ENCODE measurements at places on chromosomes 2 and 18.

GRCh38 chr2:238087211-238087610 is 12.9 kb upstream of the ESPNL start:
- no peak for DNase-seq

DNA sequence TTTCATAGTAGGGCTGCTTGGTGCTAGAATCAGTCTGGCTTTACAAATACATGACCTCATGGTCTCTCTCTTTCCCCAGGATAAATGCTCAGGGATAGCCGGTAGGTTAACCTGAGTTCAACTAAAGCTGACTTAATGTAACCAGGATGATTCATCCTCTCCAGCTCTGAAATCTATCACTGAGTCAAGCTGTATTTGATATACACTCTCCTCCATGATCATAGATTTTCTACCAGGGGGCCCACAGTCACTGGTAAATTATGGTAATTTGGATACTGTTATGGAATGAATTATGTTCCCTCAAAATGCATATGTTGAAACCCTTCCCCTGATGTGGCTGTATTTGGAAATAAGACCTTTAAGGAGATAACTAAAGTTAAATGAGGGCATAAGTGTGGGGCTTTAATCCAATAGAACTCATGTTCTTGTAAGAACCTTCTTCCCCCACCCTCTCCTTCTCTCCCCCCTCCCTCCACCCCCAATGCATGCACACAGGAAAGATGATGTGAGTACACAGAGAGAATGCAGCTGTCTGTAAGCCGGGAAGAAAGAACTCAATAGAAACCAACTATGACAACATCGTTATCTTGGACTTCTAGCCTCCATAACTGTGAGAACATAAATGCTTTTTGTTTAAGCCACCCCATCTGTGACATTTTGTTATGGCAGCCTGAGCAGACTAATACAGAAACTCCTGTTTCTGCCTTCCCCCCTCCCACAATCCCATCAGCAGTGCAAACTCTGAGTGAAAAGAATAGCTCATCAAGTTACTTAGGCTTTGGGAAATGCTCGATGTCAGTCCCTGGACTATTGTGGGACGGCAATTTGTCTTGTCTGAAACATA is 134.9 kb upstream of the KYNU start:
- no peak for DNase-seq

GRCh38 chr2:86625096-86625495 is 1.4 kb upstream of the RNF103 start:
- no peak for DNase-seq

DNA sequence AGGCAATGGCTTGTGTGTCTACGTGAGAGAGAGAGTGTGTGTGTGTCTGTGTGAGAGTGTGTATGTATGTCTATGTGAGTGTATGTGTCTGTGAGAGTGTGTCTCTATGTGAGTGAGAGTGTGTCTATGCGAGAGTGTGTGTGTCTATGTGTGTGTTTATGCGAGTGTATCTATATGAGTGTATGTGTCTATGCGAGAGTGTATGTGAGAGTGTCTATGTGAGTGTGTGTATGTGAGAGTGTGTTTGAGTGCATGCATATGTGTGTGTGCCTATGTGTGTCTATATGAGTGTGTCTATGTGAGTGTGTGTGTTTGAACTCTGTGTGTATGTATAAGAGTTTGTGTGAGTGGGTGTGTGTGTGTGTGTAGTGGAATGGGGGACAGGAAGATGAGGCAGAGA is 9.8 kb upstream of the GNLY start:
- DNase-seq = no peak

DNA sequence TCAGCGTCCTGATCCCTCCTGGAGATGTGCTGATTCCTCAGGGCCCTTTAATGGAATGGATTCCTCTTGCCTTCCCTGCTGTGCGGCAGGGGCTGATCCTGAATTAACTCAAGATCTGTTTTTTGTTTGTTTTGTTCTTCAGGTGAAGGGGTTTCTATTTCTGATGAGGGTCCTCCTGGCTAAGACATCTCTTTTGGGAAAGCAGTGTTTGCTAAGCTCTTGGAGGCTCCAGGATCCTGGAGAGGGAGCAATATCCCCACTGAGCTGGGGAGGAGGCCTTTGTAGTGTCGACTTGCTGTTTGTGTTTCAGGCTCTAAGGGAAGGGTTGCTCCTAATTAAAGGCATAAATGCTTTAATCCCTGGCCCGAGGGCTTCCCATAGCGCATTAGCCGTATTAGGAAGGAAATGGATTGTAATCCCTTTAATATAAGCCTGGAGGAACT is 65.3 kb upstream of the FOXI3 start:
- no peak for DNase-seq

- no peak for DNase-seq
Observed at GRCh38 chr2:240790370-240791220, 29.4 kb downstream of the KIF1A start.

GRCh38 chr2:237322564-237322963 is 91.4 kb downstream of the COL6A3 start:
- DNase-seq = no peak

DNA sequence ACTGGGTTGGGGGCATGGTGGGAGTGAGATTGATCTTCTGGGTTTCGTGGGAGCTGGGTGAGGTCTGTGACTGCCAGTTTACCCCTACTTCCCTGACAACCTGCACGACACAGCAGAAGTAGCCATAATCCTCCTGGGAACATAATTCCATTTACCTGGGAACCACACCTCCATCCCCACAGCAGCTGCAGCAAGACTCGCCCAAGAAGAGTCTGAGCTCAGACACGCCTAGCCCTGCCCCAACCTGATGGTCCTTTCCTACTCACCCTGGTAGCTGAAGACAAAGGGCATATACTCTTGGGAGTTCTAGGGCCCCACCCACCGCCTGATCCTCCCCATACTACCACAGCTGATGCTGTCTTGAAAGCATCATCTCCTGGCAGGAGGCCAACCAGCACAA is 43.8 kb downstream of the FLACC1 start:
- DNase-seq = no peak

- DNase-seq = no peak
Observed at GRCh38 chr2:225282858-225283710, 116.4 kb upstream of the NYAP2 start.

GRCh38 chr2:27752551-27753237 is 18.8 kb upstream of the MRPL33 start:
- no peak for DNase-seq

- DNase-seq = no peak
Observed at GRCh38 chr2:207546822-207547221, 17.1 kb downstream of the CREB1 start.

DNA sequence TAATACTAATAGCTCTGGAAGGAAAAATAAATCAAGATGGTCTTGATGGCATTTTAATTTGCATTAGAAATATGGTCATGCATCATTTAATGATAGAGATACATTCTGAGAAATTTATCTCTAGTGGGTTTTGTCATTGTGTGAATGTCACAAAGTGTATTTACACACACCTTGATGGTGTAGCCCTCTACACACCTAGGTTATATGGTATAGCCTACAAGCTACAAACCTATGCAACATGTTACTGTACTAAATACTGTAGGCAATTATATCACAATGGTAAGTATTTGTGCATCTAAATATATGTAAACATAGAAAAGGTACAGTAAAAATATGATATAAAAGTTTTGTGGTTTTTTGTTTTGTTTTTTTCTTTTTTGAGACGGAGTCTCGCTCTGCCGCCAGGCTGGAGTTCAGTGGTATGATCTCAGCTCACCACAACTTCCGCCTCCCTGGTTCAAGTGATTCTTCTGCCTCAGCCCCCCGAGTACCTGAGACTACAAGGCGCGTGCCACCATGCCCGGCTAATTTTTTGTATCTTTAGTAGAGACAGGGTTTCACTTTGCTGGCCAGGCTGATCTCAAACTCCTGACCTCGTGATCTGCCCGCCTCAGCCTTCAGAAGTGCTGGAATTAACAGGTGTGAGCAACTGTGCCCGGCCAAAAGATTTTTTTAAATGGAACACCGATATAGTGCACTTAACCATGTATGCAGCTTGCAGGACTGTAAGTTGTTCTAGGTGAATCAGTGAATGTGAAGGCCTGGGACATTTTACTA is 83.7 kb upstream of the UBXN4 start:
- peak; percentile 38 for DNase-seq

DNA sequence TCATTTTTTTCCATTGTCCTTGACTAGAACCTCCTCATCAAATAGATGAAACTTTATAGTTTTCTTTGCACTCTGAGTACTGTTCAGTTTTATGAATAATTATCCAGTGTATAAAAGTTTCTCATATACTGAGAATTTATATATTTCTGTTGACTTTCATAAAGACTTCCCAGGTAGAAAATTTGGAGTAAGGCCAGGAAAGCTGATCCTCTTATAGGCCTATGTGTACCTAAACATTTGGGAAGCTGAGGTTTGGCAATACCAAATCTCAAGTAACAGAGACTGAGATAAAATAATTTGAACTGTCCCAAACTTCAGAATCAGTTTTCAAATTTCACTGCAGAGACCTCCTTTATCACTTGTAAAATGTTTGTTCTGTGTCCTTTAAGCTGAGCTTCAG is 43.4 kb downstream of the CCDC102B start:
- DNase-seq = no peak

DNA sequence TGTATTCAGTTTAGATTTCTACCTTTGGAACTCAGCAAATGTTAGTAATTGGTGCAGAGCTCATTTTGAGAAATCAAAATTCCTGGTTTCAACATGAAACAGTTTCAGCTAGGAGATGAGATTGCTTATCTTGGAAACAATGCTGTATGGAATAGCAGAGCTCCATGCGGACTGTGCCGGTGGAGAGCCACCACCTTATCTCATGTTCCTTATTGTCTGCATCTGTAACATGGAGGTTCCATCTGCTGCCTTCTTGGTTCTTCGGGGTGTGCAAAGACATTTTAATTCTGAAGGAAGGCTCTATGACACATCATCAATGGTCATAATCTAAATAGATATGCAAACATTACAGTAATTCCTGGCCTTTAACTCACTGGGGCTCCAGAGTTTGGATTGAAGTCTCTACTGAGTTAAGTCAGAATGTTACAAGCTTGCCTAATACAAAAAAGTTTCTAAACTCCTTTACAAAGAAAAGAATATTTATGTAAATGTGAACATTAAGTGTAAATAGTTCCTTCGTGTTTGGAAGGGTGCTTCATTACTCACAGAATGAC is 65.3 kb downstream of the PRKRA start:
- no peak for DNase-seq
